NCI-H460 (cell line): ENCODE measurements at places on chromosomes 2 and 18.

- DNase-seq = peak; percentile 60
Measured at GRCh38 chr2:226673314-226673723, 126.3 kb downstream of the IRS1 start.

DNA sequence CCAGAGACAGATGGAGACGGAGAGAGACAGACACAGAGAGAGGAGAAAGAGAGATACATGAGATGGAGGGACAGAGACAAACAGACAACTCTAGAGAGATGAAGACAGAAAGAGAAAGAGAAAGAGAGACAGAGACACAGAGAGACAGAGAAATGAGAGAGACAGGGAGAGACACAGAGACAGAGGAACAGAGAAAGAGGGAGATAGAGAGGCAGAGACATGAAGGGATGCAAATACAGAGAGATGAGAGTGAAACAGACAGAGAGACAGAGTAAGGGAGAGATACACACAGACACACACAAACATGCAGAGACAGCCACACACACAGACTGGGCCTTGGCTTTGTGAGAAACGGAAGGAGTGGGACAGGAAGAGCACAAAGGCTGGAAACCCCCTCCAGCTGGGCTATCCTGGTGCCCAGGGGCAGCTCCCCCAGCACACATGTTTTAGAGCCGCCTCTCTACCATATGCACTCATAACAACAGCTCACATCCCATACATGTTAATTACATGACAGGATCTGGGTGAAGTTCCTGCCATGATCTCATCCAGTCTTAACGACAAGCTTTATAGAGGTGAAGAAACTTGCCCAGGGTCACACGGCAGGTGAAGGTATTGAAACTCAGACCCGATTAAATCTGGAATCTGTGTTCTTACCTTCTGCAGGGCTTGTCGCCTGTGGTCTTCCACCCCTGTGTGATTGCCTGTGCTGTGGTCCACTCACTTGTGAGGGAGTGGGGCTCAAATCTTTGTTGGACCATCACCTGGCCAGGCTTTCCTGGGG lies 32.4 kb downstream of the IL18R1 start:
- DNase-seq = no peak

GRCh38 chr2:12168791-12169388 lies 422.5 kb downstream of the LPIN1 start:
- DNase-seq = no peak

DNA sequence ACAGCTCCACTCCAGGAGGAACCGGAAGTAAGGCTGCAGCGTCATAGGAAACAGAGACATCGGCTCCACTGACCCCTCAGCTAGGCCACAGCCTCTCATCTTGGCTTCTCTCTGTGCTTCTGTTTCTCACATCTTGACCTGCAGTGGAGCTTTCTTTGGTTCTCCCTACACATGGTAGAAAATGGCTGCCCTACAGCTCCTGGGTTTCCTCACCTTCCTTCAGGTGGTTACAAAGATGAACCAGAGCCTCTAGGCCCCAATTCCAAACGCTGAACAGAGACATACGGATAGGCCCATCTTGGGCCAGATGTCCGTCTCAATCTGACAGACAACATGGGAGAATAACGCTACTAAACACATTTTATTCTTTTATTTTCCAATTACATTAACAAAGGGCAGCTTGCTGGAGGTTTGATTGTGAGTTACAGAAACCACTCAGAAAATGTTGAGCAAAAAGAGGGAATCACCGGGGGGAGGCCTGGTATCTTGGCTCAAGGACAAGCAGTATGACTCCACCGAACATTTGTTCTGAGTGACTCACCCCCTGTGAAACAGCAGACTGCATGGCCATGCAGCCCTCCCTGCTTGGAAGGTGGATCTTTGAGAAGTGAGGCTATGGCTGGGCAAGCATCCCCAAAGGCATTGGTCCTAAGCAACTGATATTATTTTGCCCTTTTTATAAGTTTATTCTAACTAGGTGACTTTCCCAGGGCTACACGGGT lies 303.5 kb downstream of the CDCA7 start:
- DNase-seq = no peak

DNA sequence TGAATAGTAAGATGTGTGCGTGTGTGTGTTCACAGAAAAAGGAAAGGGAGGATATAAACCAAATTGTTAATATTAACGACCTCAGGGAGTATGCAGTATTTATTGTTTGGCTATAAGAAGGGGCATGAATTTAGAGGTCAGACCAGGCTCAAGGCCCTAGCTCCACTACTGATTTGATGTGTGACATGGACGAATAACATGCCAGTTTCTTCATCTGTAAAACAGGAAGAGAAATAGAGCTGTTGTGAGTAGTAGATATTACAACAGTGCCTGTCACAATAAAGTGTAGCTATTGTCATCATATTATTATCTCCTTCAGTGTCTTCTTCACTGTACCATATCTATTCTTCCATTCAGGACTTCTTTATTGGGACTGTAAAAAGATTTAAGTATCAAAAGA lies 4.1 kb upstream of the MAT2A start:
- no peak for DNase-seq

DNA sequence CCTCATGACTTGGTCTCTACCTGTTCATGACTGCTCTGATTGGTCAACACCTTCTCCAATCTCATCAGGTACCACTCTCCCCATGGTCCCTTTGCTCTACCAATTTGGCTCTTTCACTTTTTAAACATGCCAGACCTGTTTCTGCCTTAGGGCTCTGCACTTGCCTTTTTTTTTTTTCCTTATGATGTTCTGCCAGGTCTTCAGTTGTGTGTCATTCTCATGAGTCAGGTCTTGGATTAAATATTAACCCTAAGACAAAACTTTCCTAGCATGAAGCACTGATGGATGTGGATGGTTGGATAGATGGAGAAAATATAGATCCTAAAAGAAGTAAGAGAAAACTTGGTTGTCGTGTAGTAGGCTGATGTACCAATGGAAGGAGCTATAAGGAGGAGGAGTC lies 219.3 kb downstream of the TTC32 start:
- DNase-seq = no peak

DNA sequence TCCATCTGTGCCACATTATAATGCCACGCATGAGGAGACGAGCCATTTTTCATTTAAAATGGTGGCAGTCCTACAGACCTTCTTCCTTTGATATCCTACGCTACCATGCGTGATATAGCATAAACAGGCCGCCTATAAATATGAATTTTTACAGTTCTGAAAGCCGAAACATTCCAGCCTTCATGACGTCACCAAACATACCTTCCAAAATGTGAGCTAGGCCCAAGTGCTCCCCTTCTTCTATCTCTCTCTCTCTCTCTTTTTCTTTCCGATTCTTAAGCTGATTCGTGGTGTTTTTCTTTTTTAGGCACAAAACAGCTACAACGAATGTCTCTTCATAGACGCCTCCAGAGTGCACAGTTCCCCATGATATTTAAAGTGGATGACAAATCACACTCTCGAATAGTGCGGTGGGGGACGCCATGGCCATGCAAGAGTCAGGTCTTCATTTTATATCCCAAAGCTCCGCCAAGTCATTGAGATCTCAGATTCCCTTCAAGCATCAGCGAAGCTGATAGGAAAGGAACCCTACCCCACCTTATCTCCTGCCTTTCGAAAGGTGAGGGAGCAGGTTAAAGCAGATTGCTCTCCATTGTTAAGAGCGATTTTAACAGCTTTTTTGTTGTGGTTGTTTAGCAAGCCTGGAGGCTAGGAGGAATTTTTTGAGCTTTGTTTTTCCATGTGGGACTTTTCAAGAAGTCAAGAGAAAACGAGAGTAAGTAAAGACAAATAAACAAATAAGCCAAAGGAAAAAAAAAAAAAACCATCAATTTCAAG lies 436.3 kb downstream of the CMPK2 start:
- DNase-seq = no peak

- DNase-seq = no peak
Measured at GRCh38 chr2:179412112-179412511, 147.5 kb upstream of the SESTD1 start.

DNA sequence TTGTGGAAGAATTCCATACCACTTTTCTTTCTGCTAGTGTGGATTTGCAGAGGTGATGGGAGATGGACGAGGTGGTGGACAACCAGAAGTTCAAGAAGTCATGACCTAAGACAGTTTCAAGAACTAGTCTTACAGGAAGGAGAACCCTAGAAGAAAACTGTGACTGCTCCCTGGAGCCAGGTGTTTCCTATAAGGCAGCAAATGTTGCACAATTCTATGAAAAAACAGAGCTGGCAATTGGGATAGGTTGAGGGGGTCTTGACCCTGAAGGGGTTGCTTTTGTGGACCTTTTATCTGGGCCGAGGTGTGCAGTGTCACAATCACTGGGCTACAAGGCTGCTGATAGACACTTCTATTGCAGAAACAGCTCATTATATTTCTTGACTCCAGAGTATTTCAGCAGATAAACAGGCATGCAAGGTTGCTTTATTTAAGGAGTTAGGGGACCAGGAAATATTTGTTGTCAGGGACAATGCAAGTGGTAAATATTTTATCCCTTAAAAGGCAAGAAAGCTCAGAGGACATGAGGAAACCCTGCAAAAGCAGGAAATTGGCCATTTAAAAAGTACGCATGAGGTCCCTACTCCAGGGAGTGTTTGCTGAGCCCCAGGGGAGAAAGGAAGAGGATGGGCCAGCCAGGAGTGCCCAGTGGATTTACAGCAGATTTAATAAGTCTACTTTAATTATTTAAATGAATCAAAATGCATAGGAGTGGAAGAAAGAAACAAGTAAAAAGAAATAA lies 22.9 kb downstream of the APCDD1 start:
- no peak for DNase-seq

- DNase-seq = no peak
Measured at GRCh38 chr2:183284606-183285005, 160.4 kb downstream of the NUP35 start.

DNA sequence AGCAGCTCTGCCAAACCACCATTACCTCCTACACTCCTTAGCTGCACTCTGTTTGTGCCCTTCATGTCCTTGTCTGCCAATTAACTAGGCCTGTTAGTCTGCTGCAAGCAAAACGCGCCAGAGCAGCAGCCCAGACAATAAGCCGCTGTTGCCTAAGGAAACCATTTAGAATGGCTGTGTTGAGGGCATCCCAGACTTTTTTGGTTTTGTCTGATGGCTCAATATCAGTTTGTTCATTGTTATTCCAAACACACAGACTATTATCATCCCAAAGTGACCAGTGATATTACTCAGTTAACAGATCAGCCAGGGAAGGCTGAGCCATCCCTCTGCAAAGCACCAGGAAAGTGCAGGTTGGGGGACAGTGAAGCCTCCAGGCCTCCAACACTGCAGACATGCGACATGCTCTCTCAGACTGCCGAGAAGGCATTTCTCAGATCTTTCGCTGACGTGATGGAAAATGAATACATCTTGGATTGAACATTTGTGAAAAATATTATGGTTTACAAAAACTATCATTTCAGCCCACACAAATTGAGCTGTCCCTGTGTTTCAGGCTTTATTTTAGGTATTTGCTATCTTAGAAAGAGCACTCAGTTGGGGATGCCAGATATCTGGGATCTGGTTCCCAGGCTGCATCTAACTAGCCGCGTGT lies 182.0 kb upstream of the HNRNPA3 start:
- no peak for DNase-seq

- DNase-seq = no peak
Measured at GRCh38 chr2:20182241-20182931, 42.5 kb downstream of the SDC1 start.

GRCh38 chr18:34913837-34914661 lies 127.2 kb upstream of the MAPRE2 start:
- no peak for DNase-seq

DNA sequence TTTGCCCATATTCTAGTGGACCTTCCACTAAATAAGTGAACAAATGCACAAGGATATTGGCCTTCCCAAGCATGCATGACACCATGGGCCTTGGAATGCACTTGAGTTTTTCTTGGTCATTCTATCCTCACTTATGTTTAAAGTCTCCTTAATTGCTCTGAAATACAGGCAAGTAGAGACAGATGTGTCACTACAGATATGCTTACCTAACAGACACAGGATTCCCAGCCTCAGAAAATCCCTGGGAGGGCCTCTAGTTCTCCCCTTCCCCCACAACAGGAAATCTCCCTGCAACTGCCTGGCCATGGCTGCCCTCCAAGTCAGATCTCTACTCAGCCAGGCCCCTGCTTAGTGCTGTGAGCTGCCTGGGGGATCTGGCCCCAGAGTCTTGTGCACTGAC lies 445.2 kb downstream of the IRS1 start:
- no peak for DNase-seq

- no peak for DNase-seq
Measured at GRCh38 chr18:11850821-11851145, 430 bp upstream of the CHMP1B start.

GRCh38 chr18:24342347-24342746 lies 55.3 kb downstream of the OSBPL1A start:
- no peak for DNase-seq

- DNase-seq = no peak
Measured at GRCh38 chr2:166494140-166494624, at the start of gene SCN7A. TSS of gene SCN7A (minus strand) at chr2:166494249. CDS start at chr2:166477696, 16,553 bp downstream.

DNA sequence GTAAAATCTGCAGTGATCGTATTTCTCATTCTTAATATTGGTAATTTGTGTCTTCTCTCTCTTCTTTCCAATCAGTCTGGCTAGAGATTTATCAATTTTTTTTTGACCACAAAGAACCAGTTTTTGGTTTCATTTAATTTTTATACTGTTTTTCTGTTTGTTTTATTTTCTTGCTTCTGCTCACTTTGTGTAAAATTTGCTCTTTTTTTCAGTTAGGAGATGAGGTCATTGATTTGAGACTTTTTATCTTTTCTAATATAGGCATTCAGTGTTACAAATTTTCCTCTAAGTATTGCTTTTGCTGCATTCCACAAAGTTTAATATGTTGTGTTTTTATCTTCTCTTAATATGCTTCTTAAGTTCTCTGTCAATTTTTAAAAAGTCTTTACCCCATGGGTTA lies 160.5 kb downstream of the TPGS2 start:
- DNase-seq = no peak

GRCh38 chr2:231286964-231287363 lies 88.5 kb downstream of the ARMC9 start:
- DNase-seq = no peak

DNA sequence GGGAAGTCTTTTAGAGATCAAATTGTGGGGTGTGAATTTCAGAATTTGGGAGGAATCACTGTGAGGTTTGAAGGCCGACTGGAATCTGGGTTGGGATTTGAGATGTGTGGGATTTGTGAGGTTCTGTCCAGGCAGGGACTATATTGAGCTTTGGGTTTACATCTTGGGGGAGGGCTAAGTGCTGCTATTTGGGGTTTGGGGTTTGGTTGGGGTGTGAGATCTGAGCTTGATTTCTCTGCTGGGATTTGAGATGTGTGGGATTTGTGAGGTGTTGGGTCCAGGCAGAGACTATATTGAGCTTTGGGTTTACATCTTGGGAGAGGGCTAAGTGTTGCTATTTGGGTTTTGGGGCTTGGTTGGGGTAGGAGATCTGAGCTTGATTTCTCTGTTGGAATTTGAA lies 864 bp downstream of the GMPPA start:
- DNase-seq = no peak

- DNase-seq = no peak
Measured at GRCh38 chr2:71353248-71353647, 21.7 kb downstream of the ZNF638 start.

DNA sequence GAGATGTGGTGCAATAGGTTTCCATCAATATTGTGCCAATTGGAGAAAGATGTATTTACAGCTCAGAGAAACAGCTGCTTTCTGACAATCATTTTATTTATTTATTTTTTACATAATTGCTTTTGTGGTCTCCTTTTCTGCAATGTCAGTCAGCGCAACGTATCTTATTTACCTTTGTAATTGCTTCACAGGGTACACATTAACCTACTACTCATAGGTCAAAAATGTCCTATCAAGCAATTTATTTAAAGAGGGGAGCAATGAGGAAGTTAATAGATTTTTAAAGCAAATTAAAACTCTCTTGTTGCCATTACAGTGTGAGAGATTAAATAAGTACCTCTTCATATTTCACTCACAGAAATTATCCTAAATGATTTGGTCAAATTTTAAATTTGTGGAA lies 291.0 kb downstream of the CALCRL start:
- no peak for DNase-seq

GRCh38 chr2:234044157-234044556 lies 6.3 kb upstream of the SPP2 start:
- no peak for DNase-seq
